ENCODE measurements at places on chromosomes 6 and 20.

DNA sequence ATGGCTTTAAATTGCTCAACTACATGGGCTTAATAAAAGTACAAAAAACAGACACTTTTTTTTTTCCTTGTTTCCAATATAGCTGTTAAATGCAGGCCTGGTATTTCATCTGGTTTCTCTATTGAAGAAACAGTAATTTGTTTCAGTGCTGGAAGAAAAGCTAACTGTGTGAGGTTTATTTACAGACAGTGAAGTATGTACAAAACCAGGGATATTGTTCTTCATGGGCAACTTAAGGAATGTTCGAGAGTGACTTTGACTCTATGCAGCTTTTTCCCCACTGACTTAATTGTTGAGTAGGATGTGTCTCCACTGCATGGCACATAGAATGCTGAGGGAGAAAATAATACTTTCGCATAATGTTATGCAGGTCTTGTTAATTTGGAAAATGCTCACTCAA lies 31.0 kb upstream of the PRL start:
- no peak for DNase-seq

GRCh38 chr20:63810730-63811490 lies 20.2 kb downstream of the ZBTB46 start:
- no peak for DNase-seq

- DNase-seq: no peak
Observed at GRCh38 chr6:53629862-53630532, 35.6 kb downstream of the KLHL31 start.

DNA sequence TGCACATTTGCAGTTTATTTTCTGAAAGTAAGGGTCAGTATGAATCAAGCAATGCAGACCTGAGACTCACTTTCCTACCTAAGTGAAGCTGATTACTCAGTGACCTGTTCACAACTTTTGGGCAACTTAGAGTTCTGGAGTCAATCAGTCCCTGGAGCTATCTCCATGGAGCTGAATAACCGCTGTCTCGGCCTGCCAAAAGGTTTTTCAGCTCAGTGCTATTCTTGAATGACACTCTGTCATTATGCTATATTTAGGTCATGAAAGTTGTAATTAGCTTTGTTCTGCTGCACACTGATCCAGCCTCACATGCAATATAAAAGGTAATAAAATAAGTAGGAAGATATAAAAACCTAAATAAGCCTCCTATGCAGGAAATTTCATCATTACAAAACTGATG lies 356.0 kb downstream of the BMP2 start:
- no peak for DNase-seq

DNA sequence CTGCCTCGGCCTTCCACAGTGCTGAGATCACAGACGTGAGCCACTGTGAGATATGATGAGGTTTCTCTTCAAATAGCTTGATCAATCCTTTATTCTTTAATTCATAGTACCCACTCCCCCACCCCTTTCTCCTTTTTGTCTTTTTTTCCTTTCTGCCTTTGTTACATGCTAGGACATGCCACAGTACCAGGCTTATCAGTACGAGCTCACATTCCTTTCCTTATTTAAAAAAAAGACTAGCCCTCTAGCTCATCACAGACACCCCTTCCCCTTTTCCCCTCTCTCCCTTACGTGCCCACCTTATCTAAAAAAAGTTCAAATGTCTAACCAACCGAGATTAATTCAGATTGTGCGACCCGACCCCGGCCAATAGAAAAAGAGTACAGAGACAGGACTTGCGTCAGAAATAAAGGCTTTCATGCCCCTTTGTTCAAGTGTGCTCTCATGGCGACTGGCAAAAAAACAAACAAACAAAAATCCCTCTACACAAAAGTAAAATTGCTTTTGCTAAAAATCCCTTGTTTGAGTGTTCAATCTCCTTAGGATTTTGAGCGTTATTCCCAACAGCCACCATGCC lies 49.2 kb downstream of the MRAP2 start:
- DNase-seq: no peak

- no peak for DNase-seq
Observed at GRCh38 chr6:84605298-84605697, 159.1 kb downstream of the TBX18 start.

GRCh38 chr6:158312672-158313397 lies 570 bp downstream of the TULP4 start:
- no peak for DNase-seq

DNA sequence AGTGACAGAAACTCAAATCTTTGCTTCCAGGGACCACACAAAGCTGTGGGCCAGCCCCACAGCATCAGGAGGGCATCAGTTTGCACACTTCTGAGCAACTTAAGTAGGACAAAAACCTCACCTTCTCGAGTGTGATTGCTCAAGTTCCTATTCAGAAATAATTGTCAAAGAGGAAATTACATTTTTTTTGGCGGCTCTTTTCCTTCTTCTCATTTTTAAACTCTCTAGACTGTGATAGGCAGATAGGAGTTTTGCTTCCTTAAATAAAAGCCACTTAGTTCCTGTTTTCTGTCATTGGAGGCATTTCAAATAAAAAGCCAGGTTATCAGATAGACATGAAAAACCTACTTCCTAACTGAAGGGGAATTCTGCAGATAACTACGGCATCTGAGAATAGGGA lies 11.2 kb upstream of the TAGAP start:
- DNase-seq: no peak

DNA sequence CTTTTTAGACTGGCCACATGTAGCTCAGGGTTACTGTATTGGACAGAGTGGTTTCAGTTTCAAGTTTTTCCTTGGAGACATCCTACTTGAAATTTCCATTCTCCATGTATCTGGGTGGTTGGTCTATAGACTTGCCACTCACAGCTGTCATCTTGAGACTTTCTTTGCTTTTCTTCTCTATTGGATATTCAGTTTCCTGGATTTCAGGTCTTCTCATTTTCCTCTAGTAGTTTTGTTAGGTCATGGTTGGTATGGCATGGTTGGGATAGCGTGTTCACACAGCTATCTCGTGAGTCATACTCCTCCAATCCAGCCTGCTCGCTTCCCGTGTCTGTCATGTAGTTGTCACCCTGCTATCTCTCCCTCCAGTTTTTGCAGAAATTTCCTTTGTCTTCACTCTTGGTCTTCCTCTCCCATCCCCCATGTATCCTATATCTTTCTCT lies 48.3 kb downstream of the PTPN1 start:
- no peak for DNase-seq

GRCh38 chr6:148501178-148501590 lies 158.5 kb downstream of the SASH1 start:
- no peak for DNase-seq

GRCh38 chr6:112061605-112062004 lies 7.7 kb downstream of the CCN6 start:
- no peak for DNase-seq

DNA sequence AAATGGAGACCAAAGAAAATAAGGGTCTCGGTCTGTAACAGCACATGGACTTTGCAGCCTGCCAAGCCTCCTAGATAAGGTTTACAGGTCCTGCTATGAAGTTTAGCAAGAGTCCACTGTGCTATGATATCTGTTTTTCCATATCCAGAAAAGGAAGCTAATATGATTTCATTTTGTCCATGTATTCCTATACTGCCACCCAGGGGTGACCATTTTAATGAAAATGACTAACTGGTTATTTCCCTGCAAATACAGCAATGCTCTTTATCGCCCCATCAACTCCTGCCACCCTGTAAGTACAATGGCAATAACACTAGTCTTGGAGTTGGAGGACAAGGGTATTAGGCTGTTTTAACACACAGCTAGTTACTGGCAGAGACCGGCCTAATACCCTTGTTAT lies 115.2 kb upstream of the GLP1R start:
- DNase-seq: no peak

DNA sequence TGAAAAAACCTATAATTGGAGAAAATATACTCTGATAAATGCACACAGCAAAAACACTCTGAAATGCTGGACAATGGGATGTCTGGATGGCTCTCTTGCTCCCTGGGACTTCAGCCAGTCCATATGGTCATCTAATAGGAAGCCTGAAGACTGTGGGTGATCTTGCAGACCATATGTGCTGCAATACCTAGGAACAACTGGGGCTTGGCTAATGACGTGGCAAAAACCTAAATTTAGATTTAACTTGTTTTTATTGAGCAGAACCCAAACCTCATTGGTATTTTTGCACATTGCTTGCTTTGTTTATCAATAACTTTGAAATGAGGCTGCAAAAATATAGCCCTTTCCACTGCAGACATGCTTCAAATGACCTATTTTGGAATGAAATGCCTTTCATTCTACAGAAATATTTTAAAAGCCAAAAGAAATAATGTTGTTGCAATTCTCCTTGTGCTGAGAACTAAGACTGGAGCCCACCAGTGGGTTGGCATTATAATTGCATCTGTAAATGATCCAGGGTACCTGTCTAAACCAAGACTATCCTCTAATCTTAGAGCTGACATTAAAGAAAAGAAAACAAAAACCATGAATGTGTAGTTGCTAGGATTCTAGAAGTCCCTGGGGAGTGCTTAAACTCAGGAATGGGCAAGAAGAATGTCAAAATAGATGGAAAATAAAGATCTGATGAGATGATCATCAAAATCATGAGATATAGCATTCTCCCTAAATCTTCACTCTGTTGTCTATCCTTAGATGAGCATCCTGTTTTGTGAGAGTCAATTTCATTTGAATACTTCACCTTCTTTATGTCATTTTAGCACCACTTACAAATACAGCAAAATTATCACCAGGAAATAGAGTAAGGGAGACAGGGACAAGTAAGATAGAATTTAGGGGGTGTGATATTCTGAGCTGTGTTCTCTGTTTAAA lies 152.1 kb upstream of the RIMS1 start:
- DNase-seq: no peak

GRCh38 chr6:135240711-135241110 lies 59.6 kb downstream of the MYB start:
- no peak for DNase-seq
